MM.1S (cell line): ENCODE measurements at places on chromosomes 16 and 17.

GRCh38 chr16:8370374-8371270, 219.7 kb downstream of the TMEM114 start:
- no peak for DNase-seq
- H3K27me3 ChIP-seq = no peaks in the 10 kb centered on the region; the same call in 1 of the 2 replicates
- no peaks in the 10 kb centered on the region for H3K4me1 ChIP-seq
- H3K4me3 ChIP-seq = no peak overlapping the region
- no peaks in the 10 kb centered on the region for H3K36me3 ChIP-seq
- H3K27ac ChIP-seq = no peak overlapping the region

- H3K36me3 ChIP-seq = no peaks in the 10 kb centered on the region
- H3K27me3 ChIP-seq = no peaks in the 10 kb centered on the region
- no peak overlapping the region for H3K27ac ChIP-seq
- no peak for DNase-seq
- H3K4me3 ChIP-seq = no peak overlapping the region
These were observed 16.8 kb upstream of the AKAP1 start for GRCh38 chr17:57068222-57068658.

- peaks cover 3% of the 10 kb centered on the region; the same call in 1 of the 2 replicates for H3K4me1 ChIP-seq
- DNase-seq = peak; percentile 60
- H3K36me3 ChIP-seq = no peaks in the 10 kb centered on the region
- H3K27ac ChIP-seq = peak overlapping the region; percentile 42; the same call in 1 of the 2 replicates
These were observed 837 bp upstream of the PRDM7 start for GRCh38 chr16:90077757-90078578.

DNA sequence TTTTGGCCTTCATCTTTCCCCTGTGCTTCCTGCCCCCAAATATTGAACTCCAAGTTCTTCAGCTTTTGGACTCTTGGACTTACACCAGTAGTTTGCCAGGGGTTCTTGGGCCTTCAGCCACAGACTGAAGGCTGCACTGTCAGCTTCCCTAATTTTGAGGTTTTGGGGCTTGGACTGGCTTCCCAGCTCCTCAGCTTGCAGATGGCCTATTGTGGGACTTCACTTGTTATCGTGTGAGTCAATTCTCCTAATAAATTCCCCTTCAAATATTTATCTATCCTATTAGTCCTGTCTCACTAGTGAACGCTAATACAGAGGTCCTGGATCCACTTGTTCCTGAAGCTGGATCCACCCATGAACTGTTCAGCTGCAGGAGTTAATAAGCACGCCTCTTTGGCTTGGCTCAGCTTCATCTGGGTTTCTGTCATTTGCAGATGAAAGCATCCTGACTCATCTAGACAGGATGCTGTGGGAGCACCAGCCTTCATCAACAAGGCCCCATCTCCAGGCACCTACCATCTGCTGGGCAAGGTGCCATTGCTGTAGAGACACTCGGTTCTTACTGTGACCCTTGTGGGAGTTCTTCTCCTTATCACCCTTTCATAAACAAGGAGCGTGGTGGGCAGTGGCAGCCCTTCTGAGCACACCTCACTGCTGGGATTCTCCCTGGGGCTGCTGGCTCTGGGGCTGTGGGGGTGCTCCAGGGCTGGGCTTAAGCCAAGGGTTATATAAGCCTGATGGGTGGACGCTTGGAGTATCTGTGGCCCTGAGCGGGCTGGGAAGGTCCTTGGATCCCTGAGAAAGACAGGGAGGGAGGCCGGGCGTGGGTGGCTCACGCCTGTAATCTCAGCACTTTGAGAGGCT, 23.1 kb downstream of the LAT start:
- H3K36me3 ChIP-seq = no peaks in the 10 kb centered on the region
- H3K4me3 ChIP-seq = no peak overlapping the region
- H3K4me1 ChIP-seq = no peaks in the 10 kb centered on the region
- no peak overlapping the region for H3K27ac ChIP-seq
- no peaks in the 10 kb centered on the region for H3K27me3 ChIP-seq

GRCh38 chr16:49767998-49768397, 87.9 kb downstream of the ZNF423 start:
- no peak overlapping the region for H3K27ac ChIP-seq
- H3K36me3 ChIP-seq = no peaks in the 10 kb centered on the region
- DNase-seq = no peak
- H3K4me3 ChIP-seq = no peak overlapping the region
- H3K27me3 ChIP-seq = 0 out of 2 replicates have a peak, but pooled peaks cover 3% of the 10 kb centered on the region
- no peaks in the 10 kb centered on the region for H3K4me1 ChIP-seq

DNA sequence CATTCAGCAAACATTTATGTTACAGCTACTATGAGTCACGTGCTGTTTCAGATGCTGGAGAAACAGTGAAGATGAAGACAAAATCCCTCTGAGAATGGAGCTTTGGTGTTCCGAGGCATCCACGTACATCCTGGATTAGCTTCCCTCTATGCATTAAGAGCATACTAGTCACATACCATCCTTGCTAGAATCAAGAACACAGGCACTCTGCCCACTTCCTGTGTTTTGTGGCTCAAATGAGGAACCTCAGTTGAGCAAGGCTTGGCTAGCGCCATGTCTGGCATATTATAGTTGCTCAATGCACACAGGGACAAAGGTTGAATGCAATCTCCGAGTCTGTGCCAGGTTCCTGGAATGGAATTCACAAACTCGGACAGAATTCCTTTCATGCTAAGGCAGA, 297.5 kb downstream of the XYLT1 start:
- DNase-seq = no peak
- H3K4me1 ChIP-seq = no peaks in the 10 kb centered on the region
- no peak overlapping the region for H3K4me3 ChIP-seq
- no peaks in the 10 kb centered on the region for H3K27me3 ChIP-seq
- H3K27ac ChIP-seq = no peak overlapping the region

GRCh38 chr17:7644775-7645174, 6.0 kb upstream of the ATP1B2 start:
- H3K4me3 ChIP-seq = no peak overlapping the region
- no peak overlapping the region for H3K27ac ChIP-seq
- H3K36me3 ChIP-seq = no peaks in the 10 kb centered on the region
- no peaks in the 10 kb centered on the region for H3K4me1 ChIP-seq

GRCh38 chr16:84175350-84176081, 11.3 kb downstream of the TAF1C start:
- DNase-seq = peak; percentile 39
- peaks cover 12% of the 10 kb centered on the region; the same call in 1 of the 2 replicates for H3K4me1 ChIP-seq
- H3K4me3 ChIP-seq = peak overlapping the region; percentile 30; the same call in 1 of the 2 replicates
- H3K27me3 ChIP-seq = no peaks in the 10 kb centered on the region

DNA sequence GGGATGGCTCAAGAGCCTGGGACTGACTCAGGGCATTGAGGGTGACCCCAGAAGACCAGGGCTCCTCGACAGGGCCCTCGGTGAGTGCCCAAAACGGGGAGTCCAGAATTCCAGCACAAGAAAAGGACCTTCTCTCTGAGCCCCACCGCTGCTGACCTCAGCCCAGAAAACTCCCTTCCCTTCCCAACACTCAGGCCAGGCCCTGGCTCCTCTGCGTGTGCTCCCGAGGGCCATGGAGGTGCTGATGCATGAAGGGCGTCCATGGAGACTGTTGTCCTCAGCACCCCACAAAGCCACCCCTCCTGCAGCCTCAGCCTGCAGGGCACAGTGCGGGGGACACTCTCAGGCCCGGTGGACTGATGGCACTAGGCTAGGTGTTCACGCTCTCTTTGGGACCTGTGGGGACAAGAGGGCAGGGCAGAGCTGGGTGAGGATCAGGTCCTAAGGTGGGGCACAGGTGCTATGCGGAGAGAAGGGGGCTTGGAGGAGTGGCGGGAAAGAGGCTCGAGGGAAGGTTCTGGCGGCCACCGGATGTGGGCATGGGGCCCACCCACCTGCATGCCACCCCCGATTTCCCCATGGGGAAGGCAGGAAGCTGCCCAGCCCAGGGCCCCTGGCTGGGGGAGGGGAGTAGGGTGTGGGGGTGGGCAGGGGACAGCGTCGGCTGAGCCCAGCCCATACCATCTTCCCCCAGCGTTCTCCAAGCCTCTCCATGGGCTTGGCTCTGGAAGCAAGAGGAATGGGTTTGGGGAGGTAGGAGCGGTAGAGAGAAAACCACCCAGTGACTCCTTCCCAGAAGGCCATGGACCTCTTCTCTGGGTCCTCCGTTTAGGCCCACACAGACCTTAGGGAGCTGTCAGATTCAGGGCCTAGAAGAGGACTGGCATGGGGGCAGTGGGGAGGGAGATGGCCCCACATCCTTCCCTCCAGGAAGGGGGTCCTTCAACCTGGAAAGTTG, 4.5 kb upstream of the TSPOAP1 start:
- no peaks in the 10 kb centered on the region for H3K27me3 ChIP-seq
- H3K27ac ChIP-seq = peak overlapping the region; percentile 100
- DNase-seq = peak; percentile 26
- peak overlapping the region; percentile 100 for H3K4me3 ChIP-seq
- peaks cover 74% of the 10 kb centered on the region for H3K4me1 ChIP-seq

GRCh38 chr16:4048481-4048880, 67.8 kb downstream of the ADCY9 start:
- no peaks in the 10 kb centered on the region for H3K4me1 ChIP-seq
- no peak for DNase-seq
- no peaks in the 10 kb centered on the region for H3K36me3 ChIP-seq
- H3K4me3 ChIP-seq = no peak overlapping the region
- no peak overlapping the region for H3K27ac ChIP-seq

DNA sequence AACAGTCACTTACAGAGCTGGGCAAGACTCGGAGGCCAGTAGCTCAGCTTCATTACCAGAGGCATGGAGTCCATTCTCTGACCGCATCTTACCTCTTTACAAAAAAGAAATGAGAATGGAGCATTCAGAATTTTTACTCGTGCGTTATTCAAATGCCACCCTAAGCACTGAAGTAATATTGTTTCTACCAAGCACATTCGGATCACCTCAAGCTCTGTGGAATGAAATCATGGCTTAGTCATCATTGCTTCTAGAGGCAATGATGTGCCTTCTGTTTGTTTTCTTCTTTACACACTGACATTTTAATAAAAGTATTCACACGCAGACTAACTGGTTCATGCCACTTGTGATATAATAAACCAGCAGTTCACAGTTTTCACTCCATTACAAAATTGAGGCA, 206.8 kb downstream of the PHKB start:
- no peaks in the 10 kb centered on the region for H3K36me3 ChIP-seq
- DNase-seq = no peak
- no peak overlapping the region for H3K4me3 ChIP-seq

GRCh38 chr17:56119191-56119590, 34.1 kb upstream of the ANKFN1 start:
- no peak overlapping the region for H3K27ac ChIP-seq
- no peaks in the 10 kb centered on the region for H3K27me3 ChIP-seq
- no peaks in the 10 kb centered on the region for H3K4me1 ChIP-seq
- no peak overlapping the region for H3K4me3 ChIP-seq
- DNase-seq = no peak

DNA sequence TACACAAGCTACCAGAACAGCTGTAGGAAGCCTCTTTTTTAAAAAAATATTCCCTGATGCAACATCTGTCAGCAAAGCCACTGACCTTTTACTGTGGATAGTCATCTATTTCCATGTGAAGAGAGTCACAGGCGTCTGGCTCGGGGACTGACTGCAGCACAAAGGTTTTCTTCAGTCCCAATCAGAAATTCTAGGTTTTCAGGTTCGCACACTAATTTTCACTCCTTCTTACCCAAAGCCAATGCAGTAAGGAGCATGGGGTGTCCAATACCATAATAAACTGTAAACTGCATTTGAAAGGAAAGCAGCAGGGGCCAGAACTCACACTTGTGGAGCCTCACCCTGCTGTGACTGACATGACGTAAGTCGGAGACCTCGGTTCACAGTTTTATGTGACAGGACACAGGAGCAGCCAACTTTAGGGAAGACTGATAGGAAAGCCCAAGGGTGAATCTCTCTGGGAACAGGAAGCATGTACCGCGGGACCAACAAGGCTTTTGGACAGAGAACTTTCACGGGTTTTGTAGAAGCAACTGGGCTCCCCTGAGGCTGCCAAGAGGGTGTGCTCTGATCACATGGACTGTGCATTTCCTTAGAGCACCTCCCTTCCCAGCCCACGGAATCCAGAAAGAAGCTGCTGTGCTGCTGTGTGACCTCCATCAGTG, 9.1 kb upstream of the TMEM100 start:
- no peak overlapping the region for H3K27ac ChIP-seq
- H3K4me3 ChIP-seq = no peak overlapping the region
- DNase-seq = no peak
- H3K36me3 ChIP-seq = no peaks in the 10 kb centered on the region

DNA sequence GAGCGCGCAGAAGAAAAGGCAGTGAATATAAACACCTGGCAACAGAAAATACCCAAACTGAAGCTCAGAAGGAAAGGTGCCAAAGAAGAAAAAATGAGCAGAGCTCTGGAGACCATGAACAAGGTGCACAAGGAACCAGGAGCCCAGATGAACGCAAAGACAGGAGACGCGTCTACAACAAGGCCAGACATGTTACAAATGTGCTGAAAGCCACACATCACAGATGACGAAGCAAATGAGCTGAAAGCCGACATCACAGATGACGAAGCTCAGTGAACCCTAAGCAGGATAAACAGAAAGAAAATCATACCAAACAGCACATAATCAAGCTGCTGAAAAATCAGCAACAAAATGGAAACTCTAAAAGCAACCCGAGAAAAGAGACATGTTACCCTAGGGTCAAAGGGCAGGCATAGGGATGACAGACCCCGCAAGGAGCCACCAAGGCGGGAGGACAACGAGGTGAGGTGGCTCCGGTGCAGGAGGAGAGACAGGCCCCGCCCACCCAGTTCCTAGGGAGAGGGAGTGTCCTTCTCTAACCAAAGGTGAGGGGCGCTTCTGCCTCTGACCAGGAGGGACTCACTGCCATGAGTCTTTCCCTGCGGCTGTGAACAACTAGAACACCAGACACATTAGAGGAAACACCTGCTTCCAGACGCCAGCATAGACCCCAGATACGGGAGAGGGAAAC, 39.1 kb downstream of the CCDC57 start:
- no peak overlapping the region for H3K4me3 ChIP-seq
- DNase-seq = no peak
- no peaks in the 10 kb centered on the region for H3K36me3 ChIP-seq
- no peaks in the 10 kb centered on the region for H3K4me1 ChIP-seq
- H3K27me3 ChIP-seq = no peaks in the 10 kb centered on the region

DNA sequence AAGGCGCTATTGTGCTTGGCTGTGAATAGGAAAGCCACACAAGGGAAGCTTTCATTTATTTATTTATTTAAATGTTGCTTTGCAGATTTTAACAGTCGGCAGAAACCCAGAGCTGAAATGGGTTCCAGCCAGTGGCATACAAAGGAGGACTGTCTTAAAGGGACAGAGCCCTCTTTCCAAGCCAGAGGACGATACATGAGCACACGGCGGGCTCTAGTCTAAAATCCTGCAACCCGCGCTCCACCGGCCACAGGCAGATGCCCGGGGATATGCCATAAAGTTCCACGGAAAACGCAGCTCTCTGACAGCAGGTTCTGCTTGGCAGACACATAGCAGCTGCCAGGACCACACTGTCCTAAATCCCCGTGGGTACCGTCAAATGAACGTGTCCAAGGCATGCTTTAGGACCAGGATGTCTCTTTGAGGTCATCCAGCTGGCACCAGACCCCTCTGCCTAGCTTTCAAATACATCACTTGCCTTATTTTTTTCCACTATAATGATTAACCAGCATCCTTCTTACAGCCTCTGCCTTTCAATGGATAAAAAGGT, 64.6 kb downstream of the CYTH1 start:
- peak overlapping the region; percentile 97 for H3K27ac ChIP-seq
- H3K36me3 ChIP-seq = no peaks in the 10 kb centered on the region
- H3K27me3 ChIP-seq = no peaks in the 10 kb centered on the region
- DNase-seq = peak; percentile 58
- H3K4me1 ChIP-seq = peaks cover 61% of the 10 kb centered on the region

- no peaks in the 10 kb centered on the region for H3K36me3 ChIP-seq
- H3K27me3 ChIP-seq = peaks cover 30% of the 10 kb centered on the region
- 0 out of 2 replicates have a peak, but pooled peaks cover 9% of the 10 kb centered on the region for H3K4me1 ChIP-seq
- DNase-seq = no peak
These were observed 6.5 kb downstream of the TM4SF5 start for GRCh38 chr17:4777969-4778760.
